ENCODE measurements at places on chromosomes 11 and 22. TPM values are rescaled to one million over a fixed set of nuclear protein-coding genes. Genes with fewer than 3 reads are reported as not detected.

GRCh38 chr11:69307421-69307820, 13.5 kb downstream of the MYEOV start:
- H3K36me3 ChIP-seq, result no peaks in the 10 kb centered on the region
- DNase-seq, result no peak
- H3K27ac ChIP-seq, result no peak overlapping the region
- H3K4me3 ChIP-seq, result no peak overlapping the region
- no peaks in the 10 kb centered on the region for H3K27me3 ChIP-seq

Gene UBASH3B
- 12.3 TPM for total RNA-seq

DNA sequence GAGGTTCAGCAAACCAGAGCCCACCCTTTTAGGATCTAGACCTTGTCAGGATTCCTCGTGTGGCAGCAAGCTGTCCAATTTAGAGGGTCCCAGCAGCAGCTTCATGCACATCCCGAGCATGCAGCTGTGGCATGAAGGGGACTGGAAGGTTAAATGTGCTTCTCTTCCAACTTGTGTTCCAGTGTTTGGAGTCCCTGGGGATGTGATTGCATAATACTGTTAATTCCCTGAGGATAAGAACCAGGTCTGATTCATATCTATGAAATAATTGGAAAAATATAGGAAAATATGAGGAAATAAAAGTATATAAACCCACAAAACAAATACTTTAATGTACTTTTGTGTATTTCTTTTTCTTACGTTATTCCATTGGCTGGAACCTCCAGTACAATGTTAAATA, 130.5 kb downstream of the MORC2 start:
- H3K27me3 ChIP-seq, result no peaks in the 10 kb centered on the region
- H3K36me3 ChIP-seq, result no peaks in the 10 kb centered on the region
- no peak for DNase-seq
- H3K4me1 ChIP-seq, result no peaks in the 10 kb centered on the region

Gene PGR
- 25.2 TPM for total RNA-seq

DNA sequence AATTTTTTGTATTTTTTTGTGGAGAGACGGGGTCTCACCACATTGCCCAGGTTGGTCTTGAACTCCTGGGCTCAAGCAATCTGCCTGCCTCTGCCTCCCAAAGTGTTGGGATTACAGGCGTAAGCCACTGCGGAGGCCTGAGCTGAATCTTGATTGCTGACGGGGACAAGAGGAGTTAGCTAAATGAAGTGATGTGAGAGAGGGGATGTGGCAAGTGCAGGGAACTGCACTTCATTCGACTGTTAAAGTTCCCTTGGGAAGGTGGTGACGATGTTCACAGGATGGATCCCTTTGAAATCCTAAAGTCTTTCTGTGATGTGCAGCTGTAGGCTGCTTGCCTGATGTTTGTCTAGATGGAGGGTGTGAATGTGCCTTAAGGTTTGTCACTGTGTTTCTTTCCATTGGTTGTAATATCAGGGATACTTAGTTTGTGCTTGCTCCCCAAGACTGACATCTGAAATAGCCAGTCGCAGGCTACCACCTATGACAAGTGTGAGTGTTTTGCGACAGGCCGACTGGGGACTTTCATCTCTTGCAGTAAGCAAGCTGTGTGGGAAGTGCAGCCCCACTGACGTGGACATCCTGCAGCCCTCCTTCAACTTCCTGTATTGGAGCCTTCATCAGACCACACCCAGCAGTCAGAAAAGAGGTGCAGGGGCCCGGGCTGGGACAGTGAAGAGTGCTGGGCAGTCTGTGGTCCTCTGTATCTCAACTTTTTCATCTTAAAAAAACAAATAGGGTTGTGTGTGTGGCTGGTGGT, 19.6 kb upstream of the CCDC134 start:
- H3K36me3 ChIP-seq, result no peaks in the 10 kb centered on the region
- no peak overlapping the region for H3K27ac ChIP-seq
- no peaks in the 10 kb centered on the region for H3K4me1 ChIP-seq
- H3K27me3 ChIP-seq, result no peaks in the 10 kb centered on the region
- peak; percentile 9 for DNase-seq

DNA sequence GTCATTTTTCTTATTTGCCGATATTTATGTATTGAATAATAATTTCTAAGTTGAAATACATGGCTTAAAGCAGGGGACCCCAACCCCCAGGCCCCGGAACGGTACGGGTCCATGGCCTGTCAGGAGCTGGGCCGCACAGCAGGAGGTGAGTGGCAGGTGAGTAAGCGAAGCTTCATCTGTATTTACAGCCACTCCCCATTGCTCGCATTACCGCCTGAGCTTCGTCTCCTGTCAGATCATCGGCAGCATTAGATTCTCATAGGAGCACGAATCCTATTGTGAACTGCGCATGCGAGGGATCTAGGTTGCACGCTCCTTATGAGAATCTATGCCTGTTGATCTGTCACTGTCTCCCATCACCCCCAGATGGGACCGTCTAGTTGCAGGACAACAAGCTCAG, 4.5 kb downstream of the ZMAT5 start:
- no peak overlapping the region for H3K27ac ChIP-seq
- no peaks in the 10 kb centered on the region for H3K27me3 ChIP-seq
- H3K4me3 ChIP-seq, result no peak overlapping the region
- peaks cover 9% of the 10 kb centered on the region for H3K4me1 ChIP-seq
- DNase-seq, result no peak
- H3K36me3 ChIP-seq, result no peaks in the 10 kb centered on the region

- no peaks in the 10 kb centered on the region for H3K27me3 ChIP-seq
- no peak overlapping the region for H3K27ac ChIP-seq
- no peaks in the 10 kb centered on the region for H3K4me1 ChIP-seq
- DNase-seq, result no peak
Measured at GRCh38 chr22:49453771-49454170, 373.9 kb downstream of the BRD1 start.

Gene GUCY1A2
- total RNA-seq, result 9.4 TPM

All from thoracic aorta (tissue), 2 donors.